ENCODE measurements at places on chromosomes 11 and 22.

DNA sequence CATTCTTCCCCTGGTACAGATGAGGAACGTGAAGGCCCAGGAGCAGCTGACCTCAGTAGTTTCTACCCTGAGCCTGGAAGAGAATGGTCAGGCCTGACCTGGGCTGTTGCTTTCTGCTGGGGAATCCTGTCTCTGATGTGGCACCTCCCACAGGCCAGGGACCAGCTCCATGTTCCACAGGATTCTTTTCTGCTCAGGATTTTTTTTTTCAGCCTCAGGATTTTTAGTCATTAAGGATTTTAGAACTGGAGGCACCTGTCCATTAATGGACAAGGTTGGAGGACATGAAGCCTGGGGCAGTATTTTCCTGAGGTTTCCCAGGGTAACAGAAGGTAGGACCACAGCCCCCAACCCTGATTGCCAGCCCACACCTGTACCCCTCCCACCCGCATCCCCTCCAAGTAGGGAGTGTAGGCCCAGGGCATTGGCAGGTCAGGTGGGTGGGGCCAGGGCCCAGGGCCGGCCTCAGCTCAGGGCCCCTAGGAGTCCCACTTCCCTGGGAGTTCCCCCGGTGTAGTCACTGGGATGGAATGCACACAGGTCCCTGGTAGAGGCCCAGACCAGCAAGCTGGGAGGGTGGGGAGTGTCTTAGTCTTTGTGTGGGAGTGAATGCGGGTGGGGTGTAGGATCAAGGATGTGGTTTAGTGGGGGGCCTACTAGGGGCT lies 16.1 kb downstream of the BIK start:
- DNase-seq = no peak

DNA sequence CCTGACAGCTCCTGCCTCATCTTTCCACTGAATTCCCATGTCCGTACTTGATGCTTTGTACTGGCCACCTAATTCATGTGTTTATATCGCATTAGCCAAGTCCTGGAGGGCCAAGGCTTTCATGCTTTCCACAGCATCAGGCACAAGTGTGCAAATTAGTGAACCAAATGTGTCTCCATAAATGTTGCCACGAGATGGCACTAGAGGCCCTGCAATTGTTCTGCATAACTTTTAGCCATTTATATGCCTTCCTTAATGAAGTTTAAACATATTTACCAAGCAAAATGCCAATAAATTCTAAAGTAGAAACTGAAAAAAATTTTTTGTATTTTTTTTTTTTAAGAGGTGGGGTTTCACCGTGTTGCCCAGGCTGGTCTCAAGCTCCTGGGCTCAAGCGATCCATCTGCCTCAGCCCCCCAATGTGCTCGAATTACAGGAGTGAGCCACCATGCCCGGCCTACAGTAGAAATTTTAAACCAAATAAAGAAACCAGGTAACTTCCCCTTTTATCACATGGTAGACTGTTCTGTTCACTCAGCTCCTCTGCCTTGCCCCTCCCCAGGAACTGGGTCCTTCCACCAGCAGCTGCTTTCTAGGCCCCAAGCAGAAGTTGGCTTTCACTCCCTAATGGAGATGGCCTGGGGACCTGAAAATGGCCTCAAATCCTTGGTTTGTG lies 20.8 kb upstream of the IL18BP start:
- no peak for DNase-seq

GRCh38 chr22:49322861-49323622 lies 504.6 kb downstream of the BRD1 start:
- DNase-seq = no peak

GRCh38 chr11:72491001-72491400 lies 56.7 kb upstream of the CLPB start:
- no peak for DNase-seq

GRCh38 chr22:45783690-45784089 lies 112.1 kb downstream of the ATXN10 start:
- no peak for DNase-seq

DNA sequence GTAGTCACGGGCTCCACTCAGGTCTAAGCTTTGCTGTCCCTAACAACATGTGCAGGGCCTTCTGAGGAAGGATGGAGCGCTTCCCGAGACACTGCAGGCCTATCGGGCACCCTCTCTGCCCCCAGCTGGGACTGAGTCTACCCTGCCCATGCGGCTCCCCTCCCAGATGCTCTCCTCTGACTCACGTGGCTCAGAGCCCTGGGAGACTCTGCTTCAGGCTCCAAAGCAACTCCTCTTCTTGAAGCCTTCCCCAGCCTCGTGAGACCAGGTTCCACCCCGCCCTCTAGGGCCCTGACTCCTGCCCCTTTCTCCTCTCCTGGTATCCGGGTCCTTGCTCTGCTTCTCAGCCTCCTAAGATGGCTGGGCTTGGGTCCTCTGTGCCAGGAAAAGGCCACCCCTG lies 28.4 kb upstream of the ARFGAP3 start:
- no peak for DNase-seq

GRCh38 chr22:21990445-21991303 lies 8.1 kb upstream of the TOP3B start:
- no peak for DNase-seq

DNA sequence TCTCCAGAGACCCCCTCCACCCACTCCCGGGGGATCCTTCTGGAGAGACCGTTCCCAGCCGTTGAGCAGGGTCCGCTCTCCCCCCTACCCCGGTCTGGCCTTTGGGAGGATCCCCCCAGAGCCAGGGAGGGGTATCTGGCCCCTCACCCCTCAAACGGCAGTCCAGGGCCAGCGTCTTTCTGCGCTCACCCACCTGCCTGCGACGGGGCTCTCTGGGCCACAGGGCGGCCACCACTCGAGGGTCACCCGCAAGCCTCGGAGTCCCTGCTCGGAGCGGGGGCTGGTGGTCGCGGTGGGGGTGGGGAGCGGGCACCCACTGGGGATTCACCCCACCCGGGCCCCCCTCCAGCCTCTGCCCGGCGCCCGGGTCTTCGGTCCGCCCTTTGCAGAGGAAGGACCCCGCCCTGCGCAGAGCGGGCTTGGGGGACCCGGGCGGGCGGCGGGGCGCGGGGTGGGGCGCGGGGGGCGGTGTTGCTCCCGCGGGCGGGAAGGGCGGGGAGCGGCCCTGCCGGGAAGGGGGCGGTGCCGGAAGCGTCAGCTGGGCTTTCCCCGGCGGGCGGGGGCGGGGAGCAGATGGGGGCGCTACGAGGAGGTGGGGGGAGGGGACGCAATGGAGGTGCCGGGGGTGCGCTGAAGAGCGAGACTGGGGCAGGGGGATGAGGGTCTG lies 16.6 kb downstream of the CRELD2 start:
- peak; percentile 43 for DNase-seq

- DNase-seq = no peak
Measured at GRCh38 chr11:110529043-110529442, 99.3 kb downstream of the FDX1 start.

- DNase-seq = no peak
Measured at GRCh38 chr11:61345170-61345610, 12.2 kb downstream of the TKFC start.

DNA sequence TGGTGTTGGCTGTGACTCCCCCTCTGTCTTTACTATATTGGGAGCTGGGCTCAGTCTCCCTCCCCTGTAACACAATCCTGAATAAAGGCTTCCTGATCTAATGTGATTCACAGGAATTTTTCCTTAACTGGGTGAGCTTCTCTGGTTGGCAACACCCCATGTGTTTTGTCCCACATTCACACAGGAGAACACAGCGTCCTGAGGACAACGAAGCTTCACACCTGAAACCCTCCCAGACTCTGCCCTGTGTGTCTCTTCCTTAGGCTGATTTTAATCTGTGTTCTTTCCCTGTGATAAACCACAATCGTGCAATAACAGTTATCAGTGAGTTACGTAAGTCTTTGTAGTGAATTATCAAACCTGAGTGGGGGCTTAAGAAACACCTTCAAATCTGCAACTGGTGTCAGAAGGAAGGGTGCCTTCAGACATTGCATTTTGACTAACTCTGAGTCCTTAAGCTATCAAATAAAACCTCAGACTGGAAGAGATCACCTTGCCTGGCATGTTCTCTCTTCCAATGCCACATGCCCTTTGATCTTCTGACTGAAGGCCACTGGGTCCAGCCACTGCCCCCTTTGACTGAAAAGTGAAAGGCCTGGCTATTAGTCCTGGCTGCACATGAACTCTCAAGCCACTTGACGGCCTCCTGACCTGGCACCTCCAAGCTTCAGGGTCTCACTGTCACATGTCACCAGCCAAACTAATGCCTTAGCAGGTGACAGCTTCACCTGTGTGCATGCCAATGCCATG lies 17.3 kb downstream of the APOL3 start:
- DNase-seq = no peak

- DNase-seq = no peak
Measured at GRCh38 chr11:39435641-39436040, 2023.8 kb downstream of the LRRC4C start.

DNA sequence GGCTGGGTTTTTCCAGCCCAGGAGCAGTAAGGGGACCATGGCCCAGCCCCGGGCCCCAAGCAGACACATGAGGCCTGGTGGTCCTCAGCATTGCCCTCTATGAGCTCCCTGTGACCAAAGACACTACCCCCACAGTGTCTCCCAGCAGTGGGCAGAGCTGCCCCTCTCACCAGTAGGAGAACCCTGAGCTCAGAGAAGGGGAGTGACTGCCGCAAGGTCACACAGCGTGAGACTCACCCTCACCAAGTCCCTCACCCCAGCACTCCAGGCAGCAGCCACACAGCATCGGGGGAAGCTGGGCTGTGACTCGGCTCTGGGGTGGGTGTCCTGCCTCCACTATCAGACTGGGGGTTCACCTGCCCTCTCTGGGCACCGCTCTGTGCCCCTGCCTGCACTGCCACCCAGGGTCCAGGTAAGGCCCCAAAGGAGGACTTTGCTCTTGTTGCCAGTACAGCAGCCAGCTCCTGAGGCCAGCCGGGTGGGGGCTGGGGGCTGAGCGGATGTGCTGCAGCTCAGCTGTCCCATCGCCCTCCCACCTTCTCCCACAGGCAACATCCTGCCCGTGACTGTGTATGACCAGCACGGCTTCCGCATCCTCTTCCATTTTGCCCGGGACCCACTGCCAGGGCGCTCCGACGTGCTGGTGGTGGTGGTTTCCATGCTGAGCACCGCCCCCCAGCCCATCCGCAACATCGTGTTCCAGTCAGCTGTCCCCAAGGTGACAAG lies 7.9 kb upstream of the SH3BP1 start:
- no peak for DNase-seq

GRCh38 chr11:77188633-77189491 lies 60.8 kb downstream of the MYO7A start:
- DNase-seq = no peak
